Lower leg skin (tissue), 4 donors: ENCODE measurements at places on chromosomes 16 and 17.

DNA sequence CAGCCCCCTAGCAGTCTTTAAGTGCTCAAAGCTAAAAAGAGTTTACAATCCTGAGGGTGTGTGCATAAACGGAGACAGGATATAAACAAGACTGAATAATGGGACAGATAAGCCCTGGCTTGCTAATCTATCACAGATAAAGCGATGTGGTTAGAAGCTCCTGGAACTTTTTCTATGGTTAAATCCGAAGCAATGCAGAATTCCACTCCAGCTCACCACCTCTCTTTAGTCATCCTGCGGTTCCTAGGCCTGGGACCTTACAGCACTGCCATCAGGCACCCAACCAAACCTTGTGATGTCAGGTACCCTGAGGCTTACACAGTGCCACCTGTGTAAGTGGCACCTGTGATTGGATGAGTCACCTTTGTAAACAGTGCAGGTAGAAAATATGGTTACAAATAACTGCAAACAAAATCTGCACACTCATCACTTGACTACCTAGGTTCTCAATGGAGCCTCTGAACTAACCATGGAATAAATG lies 31.5 kb upstream of the B4GALNT2 start:
- DNase-seq = peak; percentile 32

DNA sequence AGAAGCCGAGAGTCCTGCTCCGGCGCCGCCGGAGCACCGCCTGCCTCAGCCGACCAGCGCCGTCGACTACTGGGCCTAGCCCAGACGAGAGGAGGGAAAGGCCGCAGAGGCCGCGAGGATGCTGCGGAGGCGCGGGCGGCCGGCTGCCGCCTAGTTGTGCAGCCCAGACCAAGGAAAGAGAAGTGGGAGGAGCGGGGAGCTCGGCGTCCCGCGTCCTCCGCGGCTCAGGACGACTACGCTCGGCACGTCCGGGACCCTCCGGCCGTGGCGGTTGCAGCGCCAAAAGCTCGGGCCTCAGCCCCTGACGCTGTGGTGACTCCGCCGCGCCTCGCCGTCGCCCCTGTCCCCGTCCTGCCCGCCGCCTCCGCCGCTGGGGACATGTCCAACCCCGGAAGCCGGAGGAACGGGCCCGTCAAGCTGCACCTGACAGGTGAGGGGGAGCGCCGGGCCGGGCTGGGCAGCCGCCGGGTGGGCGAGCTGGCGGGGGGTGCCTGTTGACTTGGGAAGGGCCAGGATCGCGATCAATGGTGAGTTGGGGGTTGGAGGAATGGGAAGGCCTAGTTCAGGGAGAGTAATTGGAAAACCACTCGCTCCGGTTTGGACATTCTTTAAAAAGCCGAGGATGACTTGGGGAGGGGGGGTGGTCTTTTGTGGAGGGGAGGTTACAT lies 37.7 kb downstream of the RNF135 start:
- DNase-seq = peak; percentile 90

DNA sequence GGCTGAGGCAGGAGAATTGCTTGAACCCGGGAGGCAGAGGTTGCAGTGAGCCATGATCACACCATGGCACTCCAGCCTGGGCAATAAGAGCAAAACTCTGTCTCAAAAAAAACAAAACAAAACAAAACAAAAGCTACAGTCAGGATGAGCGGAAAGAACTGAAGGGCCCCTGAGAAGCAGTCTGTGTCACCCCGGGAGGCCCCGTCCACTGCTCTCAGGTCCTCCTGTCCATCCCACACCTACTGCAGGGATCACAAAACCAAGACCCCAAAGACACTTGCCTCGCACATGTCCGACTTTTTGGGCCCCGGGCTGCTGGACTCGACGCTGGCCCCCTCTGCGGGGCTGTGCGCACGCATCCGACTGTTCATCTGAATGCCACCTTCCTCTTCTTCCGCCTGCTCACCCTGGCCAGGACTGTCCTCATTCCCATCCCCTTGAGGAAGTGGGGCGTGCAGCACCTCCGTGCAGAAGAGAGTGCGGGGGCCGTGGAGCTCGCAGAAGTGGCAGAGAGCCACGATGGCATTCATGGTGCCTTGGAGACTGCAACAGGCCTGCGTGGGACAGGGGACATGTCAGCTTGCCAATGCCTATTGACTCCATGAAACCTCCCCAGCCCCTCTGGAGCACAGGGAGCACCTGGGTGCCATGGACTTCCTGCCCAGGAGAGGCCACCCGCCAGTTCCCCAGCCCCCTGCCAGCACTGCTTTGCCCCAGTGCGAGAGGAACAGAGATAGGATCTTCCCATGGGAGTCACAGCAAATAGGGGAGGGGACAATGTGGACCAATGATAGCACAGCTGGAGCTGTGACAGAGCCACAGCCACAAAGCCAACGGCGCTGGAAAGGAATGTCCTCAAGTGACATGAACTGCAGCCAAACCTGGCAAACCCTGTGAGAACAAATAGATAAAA lies 9.1 kb downstream of the FLCN start:
- no peak for DNase-seq

GRCh38 chr16:73568769-73569168 lies 520.8 kb upstream of the ZFHX3 start:
- no peak for DNase-seq

GRCh38 chr16:87068762-87069150 lies 248.4 kb downstream of the C16orf95 start:
- peak; percentile 40 for DNase-seq

DNA sequence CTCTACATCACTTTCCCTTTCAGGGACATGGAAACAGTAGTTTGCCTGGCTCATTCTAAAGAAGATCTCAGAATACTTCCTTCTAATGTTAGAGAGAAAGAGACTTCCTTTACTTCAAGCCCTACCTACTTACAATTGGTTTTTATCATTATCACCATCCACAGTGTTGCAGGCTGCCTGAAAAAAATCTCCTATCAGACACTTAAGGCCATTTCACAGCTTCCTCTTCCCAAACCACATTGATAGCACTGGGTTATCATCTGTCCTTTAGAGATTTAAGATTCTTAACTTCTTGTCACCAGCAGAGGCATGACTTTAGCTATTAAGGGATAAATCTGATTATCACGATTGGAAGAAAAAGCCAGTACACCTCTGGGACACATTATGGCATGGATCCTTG lies 178.5 kb upstream of the TBX2 start:
- no peak for DNase-seq

GRCh38 chr17:67018471-67019434 lies 25.6 kb upstream of the CACNG1 start:
- DNase-seq = no peak

DNA sequence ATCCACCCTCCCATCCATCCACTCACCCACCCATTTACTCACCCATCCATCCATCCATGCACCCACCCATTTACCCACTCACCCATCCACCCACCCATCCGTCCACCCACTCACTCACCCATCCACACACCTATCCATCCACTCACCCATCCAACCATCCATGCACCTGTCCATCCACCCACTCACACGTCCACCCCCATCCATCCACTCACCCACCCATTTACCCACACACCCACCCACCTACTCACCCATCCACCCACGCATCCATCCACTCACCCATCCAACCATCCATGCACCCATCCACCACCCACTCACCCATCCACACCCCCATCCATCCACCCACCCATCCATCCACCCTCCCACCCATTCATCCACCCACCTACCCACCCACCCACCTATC lies 12.2 kb downstream of the SOX8 start:
- no peak for DNase-seq

GRCh38 chr16:4832698-4833343 lies 14.3 kb downstream of the GLYR1 start:
- DNase-seq = no peak

- DNase-seq = no peak
Observed at GRCh38 chr17:63698381-63698885, 1.5 kb downstream of the LIMD2 start.

- DNase-seq = no peak
Observed at GRCh38 chr17:80474961-80475909, 1.2 kb downstream of the NPTX1 start.

DNA sequence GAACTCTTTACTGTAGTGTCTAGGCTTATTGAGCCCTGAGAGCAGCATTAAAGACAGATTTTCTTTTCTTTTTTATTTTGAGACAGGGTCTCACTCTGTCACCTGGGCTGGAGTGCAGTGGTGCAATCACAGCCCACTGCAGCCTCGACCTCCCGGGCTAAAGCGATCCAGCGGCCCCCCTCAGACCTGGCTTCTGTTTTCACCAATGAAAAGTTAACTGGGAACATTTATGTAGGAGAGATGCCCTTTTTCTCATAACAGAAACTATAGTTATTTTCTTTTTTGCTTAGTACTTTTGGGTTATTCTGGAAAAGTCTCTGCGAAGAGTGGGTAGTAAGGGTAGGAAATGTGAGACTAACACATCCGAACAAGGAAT lies 1.5 kb downstream of the MAP1LC3B start:
- no peak for DNase-seq

GRCh38 chr17:7237266-7237760 lies 1.9 kb downstream of the PHF23 start:
- no peak for DNase-seq

DNA sequence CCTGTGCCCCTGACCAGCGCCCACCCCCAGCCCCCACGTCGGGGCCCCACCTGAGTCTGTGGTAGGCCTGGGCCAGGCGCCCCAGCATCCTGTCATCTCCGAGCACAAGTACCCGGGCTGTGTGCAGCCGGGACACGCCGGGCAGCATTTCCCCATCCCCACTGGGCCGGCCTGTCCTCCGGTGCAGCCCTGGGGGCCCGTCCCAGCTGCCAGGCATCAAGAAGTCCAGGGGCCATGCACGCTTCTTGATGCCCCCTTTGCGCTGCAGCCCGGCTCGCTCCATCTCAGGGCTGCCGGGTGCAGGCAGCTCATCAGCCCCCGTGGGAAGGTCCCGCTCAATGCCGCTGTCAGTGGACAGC lies 29.3 kb upstream of the MFSD6L start:
- peak; percentile 75 for DNase-seq

DNA sequence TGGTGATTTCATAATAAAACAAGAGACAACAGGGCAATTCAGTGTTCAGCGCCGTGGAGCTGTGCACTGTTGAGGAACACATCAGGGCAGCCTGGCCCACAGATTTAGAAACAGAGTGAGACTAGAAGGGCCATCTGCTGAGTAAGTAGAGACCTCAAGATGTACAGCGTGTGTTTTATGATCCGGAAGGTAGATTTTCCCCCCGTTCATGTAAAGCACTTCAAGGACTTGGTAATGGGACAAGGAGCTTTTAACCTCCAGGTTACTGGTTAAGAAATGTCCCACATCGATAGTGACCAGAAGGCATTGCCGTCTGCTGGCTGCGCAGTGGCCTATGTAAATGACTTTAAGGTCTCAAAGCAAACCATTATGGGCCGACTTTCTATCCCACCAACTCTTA lies 1057.7 kb upstream of the EEF2KMT start:
- DNase-seq = no peak

DNA sequence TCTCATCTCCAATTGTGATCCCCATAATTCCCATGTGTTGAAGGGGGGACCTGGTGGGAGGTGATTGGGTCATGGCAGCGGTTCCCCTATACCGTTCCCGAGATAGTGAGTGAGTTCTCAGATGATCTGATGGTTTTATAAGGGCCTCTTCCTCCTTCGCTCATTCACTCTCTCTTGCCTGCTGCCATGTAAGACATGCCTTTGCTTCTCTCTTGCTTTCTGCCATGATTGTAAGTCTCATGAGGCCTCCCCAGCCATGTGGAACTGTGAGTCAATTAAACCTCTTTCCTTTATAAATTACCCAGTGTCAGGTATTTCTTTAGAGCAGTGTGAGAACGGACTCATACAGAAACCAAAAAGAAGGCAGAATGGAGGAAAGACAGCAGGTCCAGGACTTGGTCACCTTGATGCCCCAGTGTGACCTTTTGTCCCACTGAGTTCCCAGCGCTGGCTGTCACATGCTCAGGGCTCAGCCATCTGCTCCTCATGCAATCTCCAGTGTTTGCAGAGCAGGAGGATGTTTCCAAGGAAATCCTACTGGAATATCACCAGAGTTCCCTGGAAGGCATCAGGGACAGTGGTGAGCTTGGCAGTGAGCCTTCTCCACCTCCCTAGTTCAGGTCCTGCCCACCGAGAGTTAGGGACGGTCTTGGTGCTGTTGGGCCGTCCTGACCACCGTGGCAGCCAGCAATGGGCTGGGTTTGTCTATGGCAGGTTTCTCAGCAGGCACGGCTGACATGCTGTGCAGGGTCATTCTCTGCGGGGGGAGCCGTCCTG lies 96.7 kb downstream of the SEC14L1 start:
- DNase-seq = no peak

GRCh38 chr17:44766409-44767038 lies 7.7 kb downstream of the ADAM11 start:
- no peak for DNase-seq

DNA sequence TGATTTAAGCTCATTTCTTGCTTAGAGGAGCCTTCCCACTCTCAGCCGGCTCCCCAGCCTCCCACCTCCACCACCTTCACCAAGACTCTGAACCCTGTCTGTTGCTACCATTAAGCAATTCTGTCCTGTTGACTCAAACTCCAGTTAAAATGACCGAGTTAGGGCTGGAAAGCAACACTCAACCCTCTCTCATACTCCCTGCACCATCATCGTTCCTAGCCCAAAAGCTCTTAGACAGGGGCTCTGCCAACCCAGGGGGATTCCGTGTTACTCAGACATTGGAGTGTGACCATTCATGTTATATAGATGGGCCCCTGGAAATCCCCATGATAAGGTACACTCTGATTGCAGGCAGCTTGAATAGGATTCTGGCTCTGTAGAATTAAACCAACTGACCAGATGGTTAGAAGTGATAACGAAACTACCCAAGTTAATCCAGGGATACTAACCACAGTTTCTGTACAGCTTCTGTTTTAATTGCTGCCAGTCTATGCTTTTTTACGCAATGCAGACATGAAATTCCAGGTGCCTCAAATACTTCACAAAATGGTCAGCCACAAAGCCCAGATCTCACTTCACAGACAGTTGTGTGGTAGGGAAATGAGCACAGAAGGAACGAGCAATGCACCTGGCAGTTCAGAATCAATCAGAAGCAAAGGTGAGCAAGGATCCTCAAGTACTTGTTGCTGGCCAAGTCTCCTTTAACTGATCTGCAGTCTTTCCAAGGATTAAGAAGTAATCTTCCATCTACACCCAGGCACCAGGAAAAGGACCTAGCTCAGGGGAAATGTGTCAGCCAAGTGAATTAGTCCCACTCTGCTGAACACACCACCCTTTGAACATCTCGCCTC lies 2.1 kb downstream of the SSTR2 start:
- no peak for DNase-seq
